Esophagus squamous epithelium (tissue), 5 donors: ENCODE measurements at places on chromosomes 7 and 10.

DNA sequence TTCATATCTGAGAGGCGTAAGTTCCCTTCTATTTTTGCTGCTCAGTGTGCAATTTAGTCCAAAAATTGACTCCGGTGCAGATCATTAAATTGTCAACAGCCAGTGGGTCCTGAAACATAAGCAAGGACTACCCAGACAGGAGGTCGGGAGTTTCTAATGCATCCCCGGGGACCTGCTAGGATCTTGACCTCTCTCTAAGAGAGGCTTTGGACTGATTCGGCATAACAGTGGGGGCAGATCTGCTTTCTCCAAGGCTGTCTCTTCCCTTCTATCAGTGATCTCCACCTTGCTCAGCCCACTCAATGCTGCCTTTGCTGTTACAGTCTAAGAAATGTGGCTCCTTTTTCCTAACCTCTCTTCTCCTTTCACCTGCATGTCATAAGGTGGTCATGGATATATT lies 199.1 kb upstream of the NRP1 start:
- no peak for DNase-seq

GRCh38 chr7:51705701-51706100 lies 389.1 kb upstream of the COBL start:
- no peak for DNase-seq

DNA sequence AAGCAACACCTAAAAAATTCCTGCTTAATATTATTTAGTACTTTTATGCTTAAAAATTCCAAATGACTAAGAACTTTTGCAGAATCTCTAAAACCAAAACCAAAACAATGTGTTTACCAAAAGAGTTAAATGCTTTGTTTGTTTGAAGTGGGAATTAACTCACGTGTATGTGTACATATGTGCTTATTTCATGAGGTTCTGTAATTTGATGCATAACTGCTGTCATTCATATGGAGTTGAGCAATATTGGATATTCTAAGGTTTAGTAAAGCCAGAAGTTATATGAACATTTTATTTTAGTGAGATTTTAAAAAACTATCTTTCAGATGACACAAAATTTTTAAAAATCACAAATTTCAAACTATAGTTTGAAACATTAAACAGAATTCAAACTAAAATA lies 157.1 kb downstream of the PIP4K2A start:
- DNase-seq, result no peak

DNA sequence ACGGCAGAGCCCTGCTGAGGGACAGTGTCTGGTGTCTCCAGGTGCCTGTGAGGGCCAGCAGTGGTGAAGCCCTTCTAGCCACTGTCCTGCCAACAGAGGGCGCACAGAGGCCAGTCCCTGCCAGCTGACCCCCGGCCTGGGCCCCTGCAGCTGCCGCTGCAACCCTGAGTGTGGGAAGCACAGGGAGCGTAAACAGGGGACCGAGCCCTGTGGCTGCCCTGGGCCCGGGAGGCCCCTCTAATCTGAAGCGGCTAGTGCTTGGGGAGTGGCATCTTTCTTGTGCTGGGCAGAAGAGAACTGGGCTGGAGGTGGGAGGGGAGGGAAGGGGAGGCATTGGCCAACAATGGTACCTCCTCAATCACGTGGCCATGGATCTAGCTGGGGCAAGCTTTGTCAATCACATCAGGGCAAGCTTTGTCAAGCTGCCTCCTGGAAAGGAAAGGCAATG lies 34.6 kb downstream of the TRIM8 start:
- DNase-seq, result no peak

- DNase-seq, result no peak
These were observed 90.4 kb downstream of the CHST15 start for GRCh38 chr10:124003070-124003419.

DNA sequence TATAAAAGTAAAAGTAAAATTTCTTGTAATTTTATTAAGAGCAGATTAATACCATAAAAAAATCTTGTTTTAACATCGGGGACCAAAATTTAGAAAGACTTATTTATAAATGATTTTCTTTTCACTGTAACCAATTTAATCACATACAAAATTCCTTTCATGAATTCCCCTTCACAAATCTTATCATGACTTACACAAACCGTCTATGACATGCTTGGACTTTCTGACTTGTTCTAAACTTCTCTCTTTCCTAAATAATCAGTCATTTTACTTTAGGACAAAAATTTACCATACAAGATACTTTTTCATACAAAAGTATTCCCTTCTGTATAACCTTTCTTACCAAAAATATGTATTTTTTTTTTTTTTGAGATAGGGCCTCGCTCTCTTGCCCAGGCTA lies 9.3 kb downstream of the CROT start:
- no peak for DNase-seq

- no peak for DNase-seq
These were observed 59.8 kb downstream of the RAMP3 start for GRCh38 chr7:45217358-45217757.

DNA sequence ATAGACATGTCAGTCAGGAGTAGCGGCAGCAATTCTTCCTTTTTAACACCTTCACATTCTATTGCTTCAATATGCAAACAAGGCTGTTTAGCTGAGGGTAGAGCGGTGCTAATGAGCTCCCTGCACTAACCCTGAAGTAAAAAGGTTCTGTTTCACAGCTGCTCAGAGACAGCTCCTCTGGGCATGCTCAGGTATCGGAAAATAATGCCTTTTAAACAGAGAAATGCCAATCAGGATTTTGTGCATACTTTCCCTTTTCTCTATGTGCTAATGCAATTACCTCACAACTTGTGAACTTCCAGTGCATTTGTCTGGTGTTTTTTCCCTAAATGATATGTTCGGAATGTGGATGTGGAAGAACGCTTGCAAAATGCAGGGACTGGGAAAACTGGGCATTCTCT lies 307.7 kb upstream of the FZD8 start:
- no peak for DNase-seq

DNA sequence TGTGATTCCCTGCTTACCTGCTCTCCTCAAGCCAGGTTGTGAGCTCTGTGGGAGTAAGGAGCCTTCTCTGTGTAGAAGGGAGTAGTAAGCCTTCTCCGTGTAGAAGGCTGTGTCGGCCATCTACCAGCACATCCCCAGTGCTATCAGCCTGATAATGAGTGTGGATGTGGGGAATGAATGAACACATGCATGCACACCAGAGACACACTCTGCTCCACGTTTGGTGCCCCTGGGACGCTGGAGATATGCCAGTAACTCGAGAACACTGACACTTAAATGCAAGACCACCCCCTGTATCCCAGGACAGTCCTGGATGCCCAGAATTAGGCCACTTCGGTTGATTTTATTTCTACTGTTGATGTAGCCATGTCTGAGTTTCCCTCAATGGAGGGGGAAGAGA lies 21.1 kb upstream of the GPR26 start:
- no peak for DNase-seq

DNA sequence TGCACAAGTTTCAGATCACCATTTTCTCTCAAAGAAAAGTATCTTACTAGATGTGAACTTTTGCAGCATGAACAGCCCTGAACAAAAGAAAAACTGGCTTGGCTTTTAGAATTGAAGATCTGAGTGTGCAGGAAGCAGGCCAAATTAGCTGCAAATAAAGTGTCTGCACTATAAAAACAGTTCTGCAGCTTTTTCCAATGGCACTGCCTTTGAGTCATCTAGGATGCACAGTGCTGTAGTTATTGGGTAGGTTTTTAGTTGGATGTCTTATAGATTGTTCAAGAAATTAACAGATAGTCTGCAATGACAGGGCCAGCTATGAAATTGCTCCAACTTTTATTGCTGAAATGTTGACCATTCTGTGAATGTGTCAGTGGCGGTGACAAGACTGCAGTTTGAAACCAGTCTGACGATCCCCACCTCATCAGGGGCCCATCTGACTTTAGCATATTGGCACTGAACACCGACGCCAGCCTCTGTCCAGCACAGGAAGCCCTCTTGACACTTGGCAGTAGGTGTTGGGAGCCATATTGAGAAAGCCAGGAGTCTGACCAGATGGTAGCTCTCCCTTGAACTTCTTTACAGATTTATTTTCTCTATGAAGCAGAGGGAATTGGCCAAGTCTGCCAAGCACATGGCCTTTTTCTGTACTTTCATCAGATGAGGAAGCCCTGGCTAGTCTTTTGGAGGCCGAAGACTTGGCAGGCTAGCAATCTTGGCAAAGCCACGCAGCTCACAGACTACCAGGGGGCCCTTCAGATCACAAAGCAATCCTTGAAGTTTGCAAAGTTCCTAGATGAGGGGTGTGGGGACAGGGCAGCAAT lies 490.6 kb downstream of the NEBL start:
- DNase-seq, result no peak
